ENCODE measurements at places on chromosomes 11 and 22.

DNA sequence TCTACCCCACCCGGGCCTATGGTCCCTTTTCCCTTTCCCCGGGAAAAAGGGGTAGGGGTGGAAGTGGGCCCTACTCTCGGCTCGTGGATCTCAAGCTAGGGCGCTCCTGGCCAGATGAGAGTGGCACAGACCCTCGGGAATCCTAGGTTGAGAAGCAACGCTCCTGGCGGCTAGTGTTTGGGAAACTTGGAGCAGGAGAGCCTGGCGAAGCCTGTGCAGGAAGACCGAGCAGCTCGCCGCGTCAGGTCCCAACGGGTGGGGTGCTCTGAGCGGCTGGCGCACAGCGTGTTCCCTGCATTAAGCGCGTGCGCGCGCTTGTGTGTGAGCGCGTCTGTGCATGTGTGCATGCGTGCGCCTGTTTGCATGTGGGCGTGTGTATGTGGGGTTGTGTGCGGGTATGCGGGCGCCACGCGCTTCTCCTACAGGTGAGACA, 7.1 kb upstream of the FLI1 start:
- DNase-seq = peak; percentile 55

GRCh38 chr11:12159351-12160099, 49.1 kb downstream of the MICAL2 start:
- no peak for DNase-seq

GRCh38 chr11:88337181-88337986, at the start of gene CTSC:
Gene CTSC (minus strand): TSS chr11:88337736. CDS start chr11:88337672, 64 bp downstream.
- DNase-seq = peak; percentile 82

GRCh38 chr11:44923115-44923514, 27.6 kb downstream of the TP53I11 start:
- no peak for DNase-seq

- DNase-seq = no peak
These were observed 1.7 kb downstream of the MRGPRD start for GRCh38 chr11:68978931-68979594.

GRCh38 chr22:49197986-49198704, 629.5 kb downstream of the BRD1 start:
- no peak for DNase-seq

- DNase-seq = no peak
These were observed 53.6 kb downstream of the ST3GAL4 start for GRCh38 chr11:126408901-126409619.

DNA sequence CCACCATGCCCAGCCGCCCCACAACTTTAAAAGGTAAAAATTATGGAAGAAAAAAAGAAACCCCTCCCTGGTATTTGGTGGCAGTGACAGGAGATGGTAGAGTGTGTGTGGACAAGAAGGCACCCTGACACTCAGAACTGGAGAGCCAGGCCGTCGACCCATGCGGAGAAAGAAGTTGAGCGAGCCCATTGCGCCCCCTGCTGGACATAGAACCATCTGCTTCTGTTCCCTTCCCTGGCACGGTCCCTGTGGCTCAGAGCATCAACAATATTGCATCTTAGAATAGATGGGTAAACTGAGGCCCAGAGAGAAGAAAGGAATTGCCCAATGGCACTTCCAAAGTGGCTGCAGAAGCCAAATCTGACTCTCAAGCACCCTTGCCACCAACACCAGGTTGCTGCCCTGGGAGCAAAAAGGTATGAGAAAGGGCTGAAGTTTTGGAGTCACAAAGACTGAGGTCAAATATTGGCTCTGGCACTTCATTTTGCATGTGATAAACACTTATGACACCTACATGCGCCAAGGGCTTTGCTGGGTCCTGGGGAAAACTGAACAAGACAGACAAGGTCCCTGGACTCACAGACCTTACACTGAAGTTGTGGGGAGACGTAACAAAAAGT, 8.6 kb downstream of the MRPL11 start:
- peak; percentile 84 for DNase-seq

DNA sequence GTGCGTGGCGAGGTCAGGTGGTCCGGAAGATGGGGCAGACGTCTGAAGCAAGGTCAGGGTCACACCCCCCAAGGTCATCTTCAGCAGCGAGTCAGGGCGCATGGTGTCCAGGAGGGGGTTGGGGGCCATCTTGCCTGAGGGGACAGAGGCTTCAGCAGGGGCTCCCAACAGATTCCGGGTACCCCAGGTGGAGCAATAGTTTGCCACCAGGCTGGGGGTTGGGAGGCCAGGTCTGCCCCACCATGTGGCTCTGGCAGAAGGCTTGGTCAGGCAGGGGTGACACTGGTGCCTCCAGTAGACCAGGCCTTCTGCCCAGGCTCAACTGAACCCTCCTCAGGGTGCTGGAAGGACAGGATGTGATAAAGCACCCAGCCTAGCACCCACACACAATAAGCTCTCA, 5.9 kb downstream of the ATG2A start:
- DNase-seq = no peak

- no peak for DNase-seq
These were observed 3.7 kb upstream of the HEPHL1 start for GRCh38 chr11:94017446-94017845.

- DNase-seq = no peak
These were observed 13.1 kb downstream of the PPP6R3 start for GRCh38 chr11:68473693-68474092.

GRCh38 chr11:62645671-62645945, 805 bp downstream of the GANAB start:
- DNase-seq = no peak

GRCh38 chr11:116833816-116834534, 3.4 kb downstream of the APOA1 start:
- no peak for DNase-seq

DNA sequence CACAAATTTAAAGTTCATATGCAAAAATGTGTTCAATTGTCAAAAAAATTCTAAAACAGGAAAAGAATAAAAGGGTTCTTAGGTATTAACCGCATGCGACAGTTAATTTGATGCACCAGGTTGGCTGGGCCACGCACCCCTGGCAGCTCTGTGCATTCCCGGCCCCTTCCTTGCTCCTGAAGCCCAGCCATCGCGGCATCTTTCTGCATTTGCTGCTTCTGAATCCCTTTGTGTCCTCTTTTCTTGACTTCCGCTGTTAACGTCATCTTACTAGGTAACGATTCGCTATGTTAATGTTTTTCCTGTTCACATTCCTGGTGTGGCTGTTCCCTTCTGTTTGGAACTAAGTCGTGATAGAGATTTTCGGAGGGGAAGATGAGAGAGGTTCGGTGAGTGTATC, 7.9 kb upstream of the KLHDC7B start:
- DNase-seq = no peak

DNA sequence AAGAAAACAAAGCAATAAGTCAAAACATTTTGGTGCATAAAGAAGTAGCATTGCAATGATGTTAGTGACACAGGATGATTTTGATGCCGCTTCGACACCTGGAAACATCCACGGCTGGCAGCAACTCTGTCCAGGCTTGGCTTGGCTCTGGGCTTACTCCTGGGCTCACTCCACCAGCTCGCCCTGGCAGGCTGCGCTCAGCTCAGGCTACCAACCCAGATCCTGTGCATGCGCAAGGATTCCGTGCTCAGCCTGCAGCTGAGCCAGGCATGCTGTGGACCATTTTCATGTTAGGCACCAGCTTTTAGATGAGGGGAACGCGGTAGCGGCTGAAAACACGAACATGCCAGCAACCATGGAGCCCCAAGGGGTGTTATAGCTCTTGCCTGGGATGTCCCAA, 66.0 kb downstream of the SLC25A17 start:
- no peak for DNase-seq

- no peak for DNase-seq
These were observed 77.8 kb downstream of the BBOX1 start for GRCh38 chr11:27118371-27118770.

DNA sequence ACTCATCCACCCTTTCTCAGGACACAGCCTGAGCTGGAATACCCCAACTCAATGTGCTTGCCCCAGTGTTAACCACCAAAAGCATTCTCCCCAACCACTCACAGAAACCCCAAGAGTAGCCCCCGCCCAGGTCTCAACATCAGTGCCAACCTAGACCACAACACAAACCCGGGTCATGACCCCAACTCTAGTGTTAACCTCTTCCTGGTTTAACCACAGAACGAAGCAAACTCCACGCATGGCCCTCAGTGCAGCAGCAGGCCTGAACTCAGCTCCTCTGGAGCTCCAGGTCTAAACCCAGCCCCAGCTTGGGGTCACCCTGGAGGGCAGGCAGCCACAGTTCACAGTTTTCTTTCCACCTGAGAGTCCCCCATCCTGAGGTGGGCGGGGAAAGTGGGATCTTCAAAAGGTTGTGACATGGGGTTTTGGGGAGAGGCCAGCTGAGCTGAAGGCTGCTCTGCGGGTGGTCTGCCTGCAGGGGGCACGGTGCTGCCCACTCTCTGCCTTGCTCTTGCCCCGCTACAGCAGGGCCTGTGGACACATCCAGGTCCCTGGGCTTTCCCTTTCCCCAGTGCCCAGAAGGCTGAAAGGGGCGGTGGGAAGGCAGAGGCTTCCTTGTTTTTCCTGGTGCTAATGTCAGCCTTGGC, 37.9 kb downstream of the NECTIN1 start:
- DNase-seq = peak; percentile 45

- DNase-seq = no peak
These were observed 76.1 kb upstream of the RTL6 start for GRCh38 chr22:44574057-44574639.

- DNase-seq = no peak
These were observed 69.5 kb downstream of the ADM start for GRCh38 chr11:10374386-10374785.

GRCh38 chr22:19173047-19174035, 5.2 kb downstream of the SLC25A1 start:
- no peak for DNase-seq

- DNase-seq = no peak
These were observed 47.3 kb upstream of the SYN3 start for GRCh38 chr22:33105501-33105911.

GRCh38 chr11:44158384-44158783, 62.9 kb downstream of the EXT2 start:
- DNase-seq = no peak

DNA sequence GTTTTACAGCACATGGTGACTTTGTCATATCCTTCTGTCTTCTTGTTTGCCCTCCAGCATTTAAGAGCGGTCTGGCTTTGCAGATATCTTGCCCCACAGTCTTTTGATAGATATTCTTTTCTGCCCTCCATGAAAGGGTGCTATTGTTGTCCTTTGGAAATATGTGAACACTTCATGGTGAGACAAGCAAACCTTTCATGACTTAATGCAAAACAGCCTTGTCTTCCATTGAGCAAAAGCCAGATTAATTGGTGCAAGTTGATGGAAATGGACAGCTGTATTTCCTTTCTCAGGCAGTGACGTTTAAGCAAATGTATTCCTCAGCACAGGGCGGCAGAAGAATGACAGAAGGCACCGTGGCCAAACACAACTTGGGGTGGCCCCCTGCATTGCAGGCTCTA, 4.4 kb downstream of the DCPS start:
- DNase-seq = no peak

- DNase-seq = no peak
These were observed 338.4 kb downstream of the MN1 start for GRCh38 chr22:27463121-27463660.

DNA sequence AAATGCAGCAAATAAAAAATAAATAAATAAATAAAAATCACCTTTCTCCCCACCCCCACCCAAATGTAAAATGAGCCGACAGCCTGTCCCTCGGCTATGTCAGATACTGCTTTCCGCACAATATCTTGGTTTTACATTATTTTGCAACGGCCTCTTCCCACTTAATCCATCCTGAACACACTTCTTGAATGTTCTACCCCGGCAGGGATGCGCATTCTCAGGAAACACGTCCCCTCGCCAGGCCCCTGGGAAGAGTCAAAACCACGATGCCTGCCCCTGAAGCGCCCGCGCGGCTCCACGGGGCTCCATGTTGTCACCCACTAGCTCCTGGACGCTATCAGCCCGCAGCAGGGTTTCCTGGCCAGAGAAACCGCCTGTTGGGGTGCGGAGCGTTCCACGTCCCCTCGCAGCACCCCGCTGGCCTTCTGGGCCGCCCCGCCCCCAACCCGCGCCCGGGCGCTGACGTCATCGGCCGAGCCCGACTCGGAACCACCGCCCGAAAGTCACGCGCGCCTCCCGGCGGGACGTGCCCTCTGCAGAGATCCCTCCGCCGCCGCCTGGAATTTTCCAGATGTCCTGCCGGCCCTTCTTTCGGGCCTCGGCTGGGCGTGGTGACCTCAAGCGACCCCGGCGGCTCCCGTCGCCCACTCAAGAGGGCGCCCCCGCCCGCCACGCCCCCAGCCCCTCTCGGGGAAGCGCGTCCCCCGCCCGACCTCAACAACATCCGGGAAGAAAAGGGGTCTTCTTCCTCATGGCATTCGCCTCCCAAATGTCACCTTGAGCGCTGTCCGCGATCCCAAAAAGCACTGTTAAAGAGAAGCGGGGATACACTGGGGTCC, 585 bp upstream of the NEAT1 start:
- peak; percentile 82 for DNase-seq

DNA sequence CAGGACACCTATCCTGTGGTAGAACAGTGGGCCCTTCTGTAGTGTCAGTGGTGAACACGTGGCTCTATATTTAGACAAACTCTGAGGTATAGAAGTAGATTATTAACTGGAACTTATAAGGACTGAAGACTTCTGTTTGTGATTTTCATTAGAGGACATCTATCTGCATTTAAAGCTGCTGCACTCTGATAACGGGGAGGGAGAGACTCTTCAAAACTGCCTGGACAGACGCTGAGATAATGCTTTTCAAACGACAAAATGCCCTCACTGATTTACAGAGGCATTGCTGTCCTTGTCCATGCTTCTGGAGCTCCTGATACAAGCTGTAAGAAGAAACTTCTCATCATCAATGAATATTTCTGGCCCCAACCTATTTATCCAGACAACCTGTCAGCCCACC, 425.2 kb downstream of the OPCML start:
- no peak for DNase-seq

DNA sequence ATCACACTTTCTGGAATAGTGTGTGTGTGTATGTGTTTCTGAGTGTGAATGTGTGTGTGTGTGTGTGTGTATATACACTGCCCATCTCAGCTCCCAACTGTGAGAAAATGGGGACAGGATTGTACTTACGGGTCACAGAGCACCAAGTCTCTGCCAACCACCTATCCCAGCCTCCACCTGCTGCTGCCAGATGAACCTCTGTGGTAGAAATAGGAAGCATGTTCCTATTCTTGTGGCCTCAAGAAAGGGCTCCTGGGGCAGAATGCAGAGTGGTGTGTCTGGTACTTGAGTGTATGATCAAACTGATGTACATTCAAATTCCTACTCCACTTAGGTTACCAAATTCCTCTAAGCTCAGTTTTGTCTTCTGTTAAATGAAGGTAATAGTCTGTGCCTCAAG, 14.6 kb downstream of the UBASH3B start:
- no peak for DNase-seq
